ENCODE measurements at places on chromosomes 4 and X. TPM values are rescaled to one million over a fixed set of nuclear protein-coding genes. Genes with fewer than 3 reads are reported as not detected.

Gene ENAM
- total RNA-seq = not detected

Gene GNRHR
- total RNA-seq = 0.08 TPM

Gene PASD1
- not detected for total RNA-seq

Gene SERPINA7
- not detected for total RNA-seq

Gene CSAG2
- not detected for total RNA-seq

Gene SERTM2
- total RNA-seq = 0.04 TPM

Gene FGFRL1
- total RNA-seq = 51.2 TPM

Gene NHSL2
- not detected for total RNA-seq

Gene CCKAR
- total RNA-seq = 0.61 TPM

Gene MAGEA3
- total RNA-seq = 4.4 TPM

Gene FANCB
- 44.4 TPM for total RNA-seq

Gene MAGEB10
- total RNA-seq = not detected

DNA sequence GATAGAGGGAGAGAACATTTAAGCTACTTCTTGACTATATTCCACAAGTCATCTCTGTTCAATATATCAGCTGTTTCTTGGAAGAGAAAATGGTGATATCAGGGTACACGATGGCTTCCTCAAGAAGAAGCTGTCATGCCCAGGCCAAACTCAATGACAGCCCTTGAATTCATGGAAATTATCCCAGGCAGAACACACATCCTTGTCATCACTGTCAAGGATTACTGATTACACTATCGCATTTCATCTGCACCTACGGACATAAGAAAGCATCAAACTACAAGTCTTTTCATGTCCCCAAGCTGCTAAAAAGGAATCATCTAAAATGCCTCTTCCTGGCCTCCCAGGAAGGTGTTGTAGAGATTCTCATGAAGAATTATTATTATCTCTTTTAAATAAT lies 165.2 kb upstream of the SLC7A11 start:
- no peak for DNase-seq

DNA sequence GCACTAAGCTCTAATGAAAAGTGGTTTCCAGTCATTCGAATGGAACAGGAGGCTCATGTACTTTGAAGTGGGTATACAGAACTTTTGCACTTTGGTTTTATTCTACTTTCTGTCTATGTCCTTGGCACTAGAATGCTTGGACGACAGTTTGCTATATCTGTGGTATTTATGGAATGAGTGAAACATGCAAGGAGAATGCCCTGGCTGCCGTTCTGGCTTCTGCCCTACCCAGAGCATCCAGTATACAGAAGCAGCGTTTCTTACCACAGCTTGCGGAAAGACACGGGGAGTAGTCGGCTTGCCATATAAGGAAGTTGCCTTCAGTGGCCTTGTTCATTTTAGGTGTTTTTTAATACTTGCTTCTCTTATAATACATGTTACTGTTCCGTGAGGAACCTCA lies 98.0 kb downstream of the TBL1X start:
- no peak for DNase-seq

- DNase-seq = no peak
Observed at GRCh38 chrX:95383778-95384177, 1300.9 kb upstream of the DIAPH2 start.

- no peak for DNase-seq
Observed at GRCh38 chrX:9352694-9353411, 112.0 kb upstream of the TBL1X start.

GRCh38 chrX:39969819-39970504 lies 127.8 kb downstream of the BCOR start:
- DNase-seq = no peak

GRCh38 chrX:21711129-21711847 lies 46.6 kb downstream of the SMPX start:
- no peak for DNase-seq

DNA sequence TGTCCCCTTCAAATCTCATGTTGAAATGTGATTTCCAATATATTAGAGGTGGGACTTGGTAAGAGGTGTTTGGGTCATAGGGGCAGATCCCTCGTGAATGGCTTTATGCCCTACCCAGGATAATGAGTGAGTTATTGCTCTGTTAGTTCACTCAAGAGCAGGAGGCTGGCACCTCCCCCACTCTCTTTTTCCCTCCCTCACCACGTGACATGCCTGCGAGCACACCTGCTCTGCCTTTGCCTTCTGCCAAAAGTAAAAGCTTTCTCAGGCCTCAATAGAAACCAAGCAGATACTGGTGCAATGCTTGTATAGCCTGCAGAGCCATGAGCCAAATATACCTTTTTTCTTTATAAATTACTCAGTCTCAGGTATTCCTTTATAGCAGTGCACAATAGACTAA lies 286.3 kb upstream of the UGT8 start:
- no peak for DNase-seq

DNA sequence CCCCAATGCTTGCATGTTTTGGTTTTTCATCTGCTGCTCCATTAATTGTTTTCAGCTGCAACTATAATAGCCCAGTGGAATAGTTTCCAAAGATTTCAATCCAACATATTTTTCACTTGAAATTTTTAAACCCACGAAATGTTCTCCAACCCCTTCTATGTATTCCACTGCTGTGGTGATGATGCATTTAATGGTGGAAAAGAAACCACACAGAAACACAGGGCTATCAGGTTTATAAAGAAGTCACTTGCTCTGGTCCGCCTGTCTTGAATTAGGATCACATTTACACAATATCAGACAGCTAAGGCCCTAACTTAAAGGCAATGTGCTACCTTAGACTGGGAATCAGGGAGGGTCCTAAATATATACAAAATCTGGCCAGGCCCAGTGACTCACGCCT lies 35.0 kb downstream of the OPHN1 start:
- no peak for DNase-seq

GRCh38 chrX:135389717-135390116 lies 32.0 kb upstream of the SMIM10L2A start:
- no peak for DNase-seq

GRCh38 chr4:130632731-130633604 lies 1537.0 kb downstream of the C4orf33 start:
- DNase-seq = peak; percentile 3

- no peak for DNase-seq
Observed at GRCh38 chr4:146435962-146436361, 85.8 kb downstream of the SLC10A7 start.

- peak; percentile 9 for DNase-seq
Observed at GRCh38 chrX:113651306-113651705, 810.7 kb upstream of the AMOT start.

GRCh38 chr4:70701271-70701670 lies 12.9 kb downstream of the UTP3 start:
- no peak for DNase-seq

DNA sequence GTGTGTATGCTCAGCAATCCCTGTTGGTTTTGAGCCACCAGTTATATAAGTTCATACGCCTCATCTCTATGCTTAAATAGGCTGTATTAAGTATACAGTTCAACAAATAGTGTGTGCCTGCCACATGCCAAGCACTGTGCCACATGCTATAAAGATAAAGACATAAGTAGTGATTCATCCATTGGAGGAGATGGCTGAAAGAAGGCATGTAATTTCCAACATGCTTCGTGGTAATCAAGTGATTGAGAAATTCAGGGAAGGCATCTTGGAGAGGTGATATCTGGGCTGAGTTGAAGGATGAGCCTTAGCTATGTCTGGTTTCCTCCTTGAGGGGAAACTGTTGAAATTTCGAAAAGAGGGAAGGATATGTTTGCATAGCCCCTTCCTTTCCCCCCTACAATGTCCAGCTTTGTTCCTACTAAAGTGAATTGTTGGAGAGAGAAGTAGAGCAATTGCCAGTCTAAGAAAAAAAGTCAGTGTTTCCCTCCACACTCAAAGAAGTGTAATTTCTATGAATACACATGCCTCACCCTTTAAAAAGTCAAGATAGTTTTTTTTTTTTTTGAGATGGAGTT lies 96.5 kb downstream of the ARHGAP10 start:
- DNase-seq = no peak

DNA sequence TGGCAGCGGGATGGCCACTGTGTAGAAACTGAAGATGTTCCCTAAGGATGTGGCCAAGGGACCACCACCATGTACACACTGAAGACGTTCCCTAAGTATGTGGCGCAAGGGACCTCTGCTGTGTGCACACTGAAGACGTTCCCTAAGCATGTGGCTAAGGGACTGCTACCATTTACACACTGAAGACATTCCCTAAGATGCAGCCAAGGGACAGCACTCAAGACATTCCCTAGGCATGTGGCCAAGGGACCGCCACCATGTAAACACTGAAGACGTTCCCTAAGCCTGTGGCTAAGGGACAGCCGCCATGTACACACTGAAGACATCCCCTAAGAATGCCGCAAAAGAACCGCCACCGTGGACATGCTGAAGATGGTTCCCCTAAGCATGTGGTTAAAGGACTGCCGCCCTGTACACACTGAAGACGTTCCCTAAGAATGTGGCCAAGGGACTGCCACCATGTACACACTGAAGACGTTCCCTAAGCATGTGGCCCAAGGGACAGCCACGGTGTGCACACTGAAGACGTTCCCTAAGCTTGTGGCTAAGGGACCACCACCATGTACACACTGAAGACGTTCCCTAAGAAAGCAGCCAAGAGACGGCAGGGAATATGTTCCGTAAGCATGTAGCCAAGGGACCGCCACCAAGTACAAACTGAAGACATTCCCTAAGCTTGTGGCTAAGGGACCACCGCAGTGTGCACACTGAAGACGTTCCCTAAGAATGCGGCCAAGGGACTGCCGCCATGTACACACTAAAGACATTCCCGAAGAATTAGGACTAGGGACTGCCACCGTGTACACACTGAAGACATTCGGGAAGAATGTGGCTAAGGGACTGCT lies 43.3 kb downstream of the DHRSX start:
- DNase-seq = no peak

GRCh38 chr4:153205757-153206156 lies 1.5 kb downstream of the TRIM2 start:
- DNase-seq = no peak

DNA sequence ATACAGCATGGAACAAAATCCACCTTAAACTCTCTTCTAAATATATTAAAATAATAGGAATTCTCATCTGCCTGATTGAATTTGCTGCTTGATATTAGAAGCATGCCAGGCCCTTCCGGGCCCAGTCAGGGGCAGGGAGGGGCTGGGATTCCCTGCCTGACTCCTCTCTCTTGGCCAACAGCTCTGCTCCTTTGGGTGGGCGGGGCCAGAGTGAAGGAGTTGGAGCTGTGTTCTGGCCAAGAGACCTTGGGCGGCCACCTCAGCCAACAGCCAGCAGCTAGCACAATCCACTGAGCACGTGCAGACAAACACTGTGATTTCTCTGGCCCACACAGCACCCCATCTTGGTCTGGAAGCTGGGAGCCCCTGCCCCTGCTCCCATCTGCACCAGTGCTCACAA lies 140.3 kb downstream of the PJA1 start:
- DNase-seq = no peak

- no peak for DNase-seq
Observed at GRCh38 chr4:156377036-156377710, 423.5 kb upstream of the CTSO start.

GRCh38 chr4:38601244-38601915 lies 62.6 kb upstream of the KLF3 start:
- DNase-seq = peak; percentile 84

DNA sequence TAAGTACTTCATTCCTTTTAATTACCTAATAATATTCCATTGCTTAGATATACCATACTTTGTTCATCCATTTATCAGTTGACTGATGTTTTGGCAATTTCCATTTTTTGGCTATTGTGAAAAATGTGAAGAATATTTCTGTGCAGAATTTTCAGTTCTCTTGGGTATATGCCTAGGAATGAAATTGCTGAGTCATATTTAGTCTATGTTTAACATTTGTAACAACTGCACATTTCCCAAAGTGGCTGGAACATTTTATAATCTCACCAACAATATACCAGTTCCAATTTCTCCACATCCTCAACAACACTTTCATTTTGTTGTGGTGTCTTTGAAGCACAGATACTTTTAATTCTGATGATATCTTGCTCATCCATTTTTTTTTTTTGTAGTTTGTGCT lies 215.5 kb downstream of the PDGFC start:
- no peak for DNase-seq

- no peak for DNase-seq
Observed at GRCh38 chr4:137635601-137636000, 103.3 kb upstream of the PCDH18 start.

- DNase-seq = no peak
Observed at GRCh38 chr4:41644288-41644914, 104.1 kb downstream of the PHOX2B start.

DNA sequence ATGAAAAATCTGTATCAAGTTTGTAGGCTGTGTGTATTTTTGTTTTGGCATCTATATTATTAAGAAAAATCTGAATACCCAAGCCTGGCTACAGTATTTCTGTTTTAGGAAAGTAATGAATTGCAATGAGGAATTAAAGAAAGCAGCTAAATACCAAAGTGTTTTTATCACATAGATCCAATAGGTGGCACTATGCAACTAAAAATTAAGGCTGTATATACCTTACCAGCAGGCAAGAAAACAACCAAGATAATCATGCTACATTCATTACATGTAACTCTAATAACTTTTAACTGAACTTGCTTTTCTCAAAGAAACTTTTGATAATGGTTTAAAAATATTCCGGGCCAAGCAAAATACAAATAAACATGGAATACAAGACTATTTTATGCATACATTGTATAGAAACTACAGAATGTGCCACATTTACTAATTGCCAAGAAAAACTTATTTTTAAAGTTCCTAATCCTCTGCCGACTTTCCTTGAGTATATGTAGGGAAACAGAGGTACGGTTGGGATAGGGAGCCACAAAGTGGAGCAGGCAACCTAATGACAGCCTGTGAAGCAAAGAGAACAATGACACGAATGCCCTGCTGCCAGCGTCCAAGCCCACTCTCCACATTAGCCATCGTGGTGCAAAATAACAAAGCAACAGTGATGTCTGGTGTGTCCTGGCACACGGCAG lies 63.7 kb downstream of the SEC24D start:
- no peak for DNase-seq

DNA sequence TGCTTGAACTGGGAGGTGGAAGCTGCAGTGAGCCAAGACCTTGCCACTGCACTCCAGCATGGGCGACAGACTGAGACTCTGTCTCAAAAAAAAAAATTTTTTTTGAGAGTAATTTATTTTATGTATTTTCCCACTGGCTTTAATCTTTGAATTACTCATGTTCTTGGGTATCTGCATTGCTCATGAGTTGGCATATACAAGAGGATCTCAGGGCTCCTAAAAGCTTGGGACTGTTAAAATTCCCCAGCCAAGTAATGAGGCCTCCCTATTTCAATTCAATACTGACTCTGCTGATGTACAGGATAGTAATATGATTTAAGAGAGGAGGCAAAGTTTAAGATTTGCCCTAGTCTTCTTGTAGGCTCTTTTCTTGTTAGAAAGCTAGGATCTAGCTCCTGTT lies 6.2 kb downstream of the IL21 start:
- DNase-seq = no peak
